ENCODE measurements at places on chromosomes 12 and 14.

- DNase-seq = no peak
Measured at GRCh38 chr14:82779301-82779700, 1245.6 kb upstream of the SEL1L start.

GRCh38 chr12:1220127-1221092 is 229.4 kb downstream of the ERC1 start:
- peak; percentile 40 for DNase-seq

- DNase-seq = no peak
Measured at GRCh38 chr12:100337727-100338126, 19.1 kb upstream of the SLC17A8 start.

GRCh38 chr12:64389154-64389553 is 1.4 kb downstream of the C12orf56 start:
- DNase-seq = peak; percentile 98

GRCh38 chr12:89225808-89226411 is 126.4 kb downstream of the DUSP6 start:
- DNase-seq = no peak

DNA sequence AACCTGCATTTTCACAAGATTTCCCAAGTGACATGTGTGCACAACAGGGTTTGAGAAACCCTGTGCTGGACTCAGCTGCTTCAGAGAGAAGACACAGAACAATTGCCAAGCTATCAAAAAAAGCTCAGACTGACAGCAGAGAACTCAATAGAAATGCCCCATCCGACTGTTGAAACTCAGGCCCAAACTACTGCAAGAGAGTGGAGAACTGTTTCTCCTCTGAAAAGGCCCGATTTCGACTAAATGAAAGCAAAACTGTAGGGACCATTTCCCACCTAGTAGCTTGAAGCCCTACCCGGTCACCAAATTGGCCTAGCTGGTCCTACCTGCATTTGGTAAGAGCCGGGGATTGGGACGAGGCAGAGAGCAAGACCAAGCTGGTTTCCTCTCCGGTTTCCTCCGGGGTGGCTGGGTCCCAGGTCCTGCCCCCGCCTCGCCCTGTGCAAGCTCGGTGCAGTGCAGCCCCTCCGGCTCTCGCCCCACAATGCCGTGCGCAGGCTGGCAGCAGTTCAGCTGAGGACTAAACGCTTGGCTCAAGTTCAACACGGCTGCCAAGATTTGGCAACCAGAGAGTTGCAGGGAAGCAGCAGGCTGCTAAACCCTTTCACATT is 1180.6 kb downstream of the VRK1 start:
- DNase-seq = peak; percentile 98

DNA sequence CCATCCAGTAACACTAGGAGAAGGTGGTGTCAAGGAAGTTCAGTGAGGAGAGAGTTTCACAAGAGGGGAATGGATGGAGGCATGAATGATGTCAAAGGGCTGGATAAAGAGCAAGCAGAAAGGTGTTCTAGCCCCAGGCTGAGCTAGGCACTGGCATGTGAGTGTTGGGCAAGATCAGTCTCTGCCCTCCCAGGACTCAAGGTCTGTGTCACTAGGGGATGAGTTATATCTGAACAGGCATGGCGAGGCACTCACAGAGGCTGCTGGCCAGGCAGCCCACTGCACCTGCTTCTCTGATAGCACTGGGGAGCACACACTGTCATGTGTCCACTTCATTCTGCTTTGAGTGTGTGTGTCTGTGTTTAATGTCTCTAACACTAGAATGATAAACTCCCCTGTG is 903.8 kb downstream of the BCL11B start:
- DNase-seq = no peak

GRCh38 chr12:71693126-71693525 is 7.2 kb downstream of the TMEM19 start:
- no peak for DNase-seq

DNA sequence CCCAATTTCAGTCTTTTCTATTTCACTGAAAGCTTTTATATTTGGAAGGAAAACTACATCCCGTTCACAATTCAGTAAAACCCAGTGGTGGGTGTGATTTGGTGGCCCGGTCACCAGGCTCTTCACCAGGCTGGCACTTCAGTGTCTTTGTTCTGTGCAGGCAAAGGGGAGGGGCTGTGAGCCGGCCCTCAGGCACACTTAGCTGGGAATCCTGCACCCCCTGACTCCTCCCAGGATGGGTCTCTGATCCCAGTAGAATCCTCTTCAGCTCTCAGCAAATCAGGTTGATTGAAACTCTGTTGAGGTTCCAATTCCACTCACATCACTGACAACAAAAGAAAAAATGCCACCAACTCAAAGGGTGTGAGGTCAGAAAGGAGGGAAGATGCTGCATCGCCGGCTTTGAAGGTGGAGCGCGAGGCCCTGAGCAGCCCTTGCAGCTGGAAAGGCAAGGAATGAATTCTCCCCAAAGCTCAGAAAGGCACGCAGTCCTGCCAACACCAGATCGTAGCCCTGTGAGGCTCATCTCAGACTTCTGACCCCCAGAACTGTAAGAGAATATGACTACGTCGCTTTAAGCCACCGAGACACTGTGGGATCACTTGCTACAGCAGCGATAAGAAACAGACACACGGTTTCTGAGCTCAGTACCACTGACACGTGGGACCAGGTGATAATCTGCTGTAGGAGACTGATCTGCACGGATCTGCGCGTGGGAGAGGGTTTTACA is 166.6 kb downstream of the PIWIL1 start:
- no peak for DNase-seq

- DNase-seq = peak; percentile 52
Measured at GRCh38 chr12:60494244-60494643, 898.4 kb downstream of the SLC16A7 start.

DNA sequence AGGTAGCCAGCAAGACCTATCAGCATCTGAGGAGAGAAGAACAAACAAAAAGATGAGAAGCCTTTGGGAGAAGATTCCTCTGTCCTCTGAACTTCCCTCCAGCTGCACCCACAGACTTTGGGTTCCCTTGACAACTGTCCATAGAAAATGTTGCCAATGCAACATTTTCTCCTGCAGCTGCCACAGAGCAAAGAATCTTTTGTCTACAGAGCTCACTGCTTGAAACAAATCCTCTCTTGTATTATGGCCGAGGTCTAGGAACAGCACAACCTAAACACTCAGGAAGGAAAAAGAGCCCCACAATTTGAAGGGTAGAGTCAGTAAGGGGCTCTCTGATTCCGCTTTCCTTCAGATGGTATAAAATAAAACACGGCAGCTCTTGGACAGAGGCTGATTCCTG is 14.3 kb downstream of the POMT2 start:
- no peak for DNase-seq

DNA sequence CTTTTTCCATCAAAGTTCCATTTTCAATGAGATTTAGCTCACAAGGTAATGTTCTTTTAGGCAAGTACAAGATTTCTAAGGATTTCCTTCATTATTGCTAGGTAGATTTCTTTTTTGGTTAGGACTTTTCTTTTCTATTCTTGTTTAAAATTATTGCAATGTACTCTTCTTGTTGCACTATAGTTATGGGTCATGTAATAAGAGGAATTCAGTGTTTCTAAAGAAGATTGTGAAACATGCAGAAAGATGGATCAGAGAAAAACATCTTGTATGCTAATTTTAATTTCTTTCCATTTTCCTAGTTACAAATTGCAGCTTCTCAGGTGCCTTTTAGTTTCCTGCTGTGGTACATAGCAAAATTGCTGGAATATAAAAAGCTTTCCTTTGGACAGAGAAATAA is 56.1 kb downstream of the BTG1 start:
- no peak for DNase-seq

DNA sequence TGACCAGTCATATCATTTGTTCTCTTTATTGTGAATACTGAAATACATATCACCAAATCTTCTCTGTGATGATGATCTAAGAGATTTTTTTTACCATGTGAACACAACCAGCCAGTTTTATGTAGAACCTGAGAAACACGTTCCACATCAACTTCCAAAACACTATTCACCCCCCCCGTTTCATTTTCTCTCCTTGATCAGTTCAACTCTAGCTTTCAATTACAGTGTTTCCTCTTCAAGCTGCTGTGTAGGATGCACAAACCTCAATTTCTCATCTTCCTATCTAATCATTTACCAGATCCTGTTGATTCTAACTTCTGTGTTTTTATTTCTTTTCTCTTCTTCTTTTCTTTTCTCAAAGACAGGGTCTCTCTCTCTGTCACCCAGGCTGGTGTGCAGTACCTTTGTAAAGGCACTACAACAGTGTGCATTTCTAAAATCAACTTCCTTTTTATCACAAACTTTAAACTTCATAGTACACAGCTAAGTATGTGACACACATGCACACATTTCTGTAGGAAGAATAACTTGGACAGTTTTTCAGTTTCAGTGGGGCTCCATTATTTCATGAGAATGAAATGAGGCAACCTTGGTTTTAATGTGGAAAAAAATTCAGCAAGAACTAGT is 149.9 kb upstream of the FBXO33 start:
- no peak for DNase-seq
